Activated CD4-positive, alpha-beta T cell treated with anti-CD3 and anti-CD28 coated beads, Interleukin-2, amount 50 U/mL, for 1 hour (primary cell): ENCODE measurements at places on chromosomes 1 and 21.

- no peak for DNase-seq
These were observed 106.7 kb upstream of the ADAR start for GRCh38 chr1:154714638-154715037.

- no peak for DNase-seq
These were observed 239.3 kb upstream of the KCNK2 start for GRCh38 chr1:214843281-214843680.

- DNase-seq, result no peak
These were observed 161.8 kb downstream of the DPYD start for GRCh38 chr1:97759078-97759477.

GRCh38 chr21:46319186-46319585, 4.5 kb downstream of the C21orf58 start:
- no peak for DNase-seq

GRCh38 chr1:164586591-164586990, 27.6 kb downstream of the PBX1 start:
- DNase-seq, result no peak

- DNase-seq, result no peak
These were observed 7.4 kb downstream of the YTHDF2 start for GRCh38 chr1:28744184-28744583.

GRCh38 chr1:41175546-41175945, 66.6 kb downstream of the SCMH1 start:
- no peak for DNase-seq

DNA sequence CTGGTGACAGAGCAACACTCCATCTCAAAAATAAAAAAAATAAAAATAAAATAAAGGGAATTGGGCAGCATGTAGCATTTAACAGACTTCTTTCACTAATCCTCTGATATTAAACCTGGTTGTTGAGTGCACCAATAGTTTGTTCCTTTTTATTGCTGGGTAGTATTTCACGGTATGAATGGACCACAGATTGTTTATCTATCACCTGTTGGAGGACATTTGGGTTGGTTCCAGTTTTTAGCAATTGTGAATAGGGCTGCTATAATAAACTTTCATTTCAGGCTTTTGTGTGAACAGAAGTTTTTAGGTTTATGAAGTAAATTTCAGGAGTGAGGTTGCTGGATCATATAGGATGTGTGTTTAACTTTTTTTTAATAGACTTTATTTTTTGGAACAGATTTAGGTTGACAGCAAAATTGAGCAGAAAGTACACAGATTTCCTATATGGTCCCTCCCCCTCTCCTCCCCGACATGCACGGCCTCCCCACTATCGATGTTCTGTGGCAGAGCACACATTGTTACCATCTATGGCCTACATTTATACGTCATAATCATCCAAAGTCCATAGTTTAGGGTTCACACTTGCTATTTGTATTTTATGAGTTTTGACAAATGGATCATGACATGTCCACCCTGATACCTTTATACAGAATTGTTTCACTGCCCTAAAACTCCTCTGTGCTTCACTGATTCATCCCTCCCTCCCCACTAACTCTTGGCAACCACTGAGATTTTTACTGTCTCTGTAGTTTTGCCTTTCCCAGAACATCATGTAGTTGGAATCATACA, 66.1 kb upstream of the TMPRSS2 start:
- DNase-seq, result no peak

DNA sequence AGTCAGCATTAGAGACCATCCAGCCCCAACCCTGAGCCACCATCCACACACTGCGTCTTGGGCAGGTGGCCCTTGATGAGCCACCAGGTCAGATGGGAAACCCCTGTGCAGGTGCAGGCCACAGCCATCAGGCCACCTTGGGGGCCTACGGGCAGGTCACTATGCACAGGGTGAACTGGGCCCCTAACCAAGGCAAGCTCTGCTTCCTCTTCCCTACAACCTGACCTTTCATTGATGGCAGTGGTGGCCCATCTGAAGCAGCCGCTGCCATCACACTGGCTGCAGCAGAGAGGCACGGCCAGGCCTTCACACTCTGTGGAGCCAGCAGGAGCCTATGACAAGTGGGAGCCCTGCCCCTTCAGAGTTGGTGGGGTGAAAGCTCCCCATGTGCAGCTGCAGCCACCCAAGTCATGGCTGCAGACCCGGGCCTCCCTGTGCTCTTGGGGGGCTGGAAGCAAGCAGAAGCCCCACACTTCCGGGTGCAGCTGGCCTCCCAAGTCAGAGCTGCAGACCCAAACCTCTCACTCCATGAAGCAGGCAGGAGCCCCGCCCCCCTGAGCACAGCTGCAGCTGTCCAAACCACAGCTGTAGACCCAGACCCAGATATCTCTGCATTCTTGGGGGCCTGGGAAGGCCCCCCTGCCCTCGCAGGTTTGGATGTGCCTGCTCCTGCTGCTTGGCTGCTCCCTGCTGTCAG, 681.5 kb downstream of the MATN1 start:
- no peak for DNase-seq

DNA sequence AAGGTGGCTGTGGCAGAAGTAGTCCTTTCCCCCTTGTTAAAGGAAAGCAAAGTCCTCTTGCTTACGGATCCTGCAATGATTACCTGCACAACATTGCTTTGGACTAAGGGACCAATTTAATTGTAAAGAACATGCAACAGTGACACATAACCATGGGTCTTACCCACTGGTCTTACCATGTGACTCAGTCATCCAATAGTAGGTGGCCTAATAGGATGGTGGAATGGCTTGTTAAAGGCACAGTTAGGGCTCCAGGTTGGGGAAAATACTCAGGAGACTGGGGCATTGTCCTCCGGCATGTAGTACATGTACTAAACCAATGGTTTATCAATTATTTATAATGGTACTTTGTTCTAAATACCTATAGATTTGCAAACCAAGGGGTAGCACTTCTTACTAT, 2.1 kb upstream of the YIPF1 start:
- no peak for DNase-seq

DNA sequence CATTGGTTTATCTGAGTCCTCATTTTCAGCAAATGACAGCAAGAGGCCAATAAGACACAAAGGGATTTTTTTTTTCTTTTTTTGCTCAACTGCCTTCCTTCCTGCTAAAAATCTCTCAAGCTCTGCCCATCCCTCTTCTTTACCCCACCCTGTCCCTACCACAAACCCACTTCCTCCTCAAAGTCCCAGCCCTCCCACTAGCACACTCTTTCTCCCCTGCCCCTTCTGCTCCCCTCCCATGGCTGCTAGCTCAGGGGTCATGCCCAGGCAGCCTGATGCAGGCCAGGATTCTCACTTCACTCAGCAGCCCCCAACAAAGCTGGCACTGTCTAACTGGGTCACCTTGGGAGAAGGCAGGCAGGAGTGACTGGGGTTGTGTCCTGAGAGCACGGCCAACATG, 28.8 kb upstream of the PPP2R5A start:
- DNase-seq, result peak; percentile 4

DNA sequence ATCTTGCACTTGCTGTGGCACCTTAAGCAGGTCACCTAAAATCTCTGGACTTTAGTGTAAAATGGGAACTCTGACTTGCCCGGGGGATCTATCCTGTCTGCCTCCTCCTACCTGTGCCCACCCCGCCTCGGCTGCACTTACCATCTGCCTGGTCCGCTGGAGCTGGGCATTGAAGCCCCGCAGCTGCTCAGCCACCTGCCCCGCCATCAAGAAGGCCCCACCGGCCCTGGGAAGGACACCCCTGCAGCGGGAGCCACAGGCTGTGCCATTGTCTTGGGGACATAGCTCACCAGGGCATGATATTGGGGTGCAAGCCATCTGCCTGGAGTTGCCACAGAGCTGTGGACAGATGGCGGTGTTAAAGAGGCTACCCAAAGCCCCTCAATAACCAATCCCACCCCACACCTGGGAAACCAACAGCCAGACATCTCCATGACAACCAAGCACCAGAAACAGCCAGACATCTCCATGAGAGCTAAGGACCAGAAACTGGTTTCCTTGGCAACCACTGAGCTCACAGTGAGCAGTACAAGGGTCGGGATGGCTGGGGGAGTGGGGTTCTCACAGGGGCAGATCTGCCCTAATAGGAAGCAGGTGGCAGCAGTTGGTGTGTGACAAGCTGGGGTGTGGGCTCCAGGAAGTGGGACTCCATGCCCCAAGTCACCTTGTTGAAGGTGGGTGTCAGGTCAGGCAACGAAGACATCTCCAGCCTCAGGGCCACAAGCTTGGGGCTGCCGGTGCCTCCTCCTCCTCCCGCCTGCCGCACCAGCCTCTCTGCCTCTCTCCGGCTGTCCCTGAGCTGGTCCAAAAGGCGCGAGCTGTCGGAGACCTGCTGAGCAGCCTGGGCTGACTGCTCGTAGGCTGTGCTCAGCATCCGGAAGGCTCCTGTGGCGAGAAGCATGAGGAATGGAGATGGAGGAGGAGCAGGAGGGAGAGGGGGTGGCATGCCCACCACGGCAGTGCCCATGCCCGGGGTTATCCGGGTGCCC, 29.1 kb downstream of the LAMB3 start:
- DNase-seq, result no peak
